ENCODE measurements at places on chromosomes 5 and 9.

DNA sequence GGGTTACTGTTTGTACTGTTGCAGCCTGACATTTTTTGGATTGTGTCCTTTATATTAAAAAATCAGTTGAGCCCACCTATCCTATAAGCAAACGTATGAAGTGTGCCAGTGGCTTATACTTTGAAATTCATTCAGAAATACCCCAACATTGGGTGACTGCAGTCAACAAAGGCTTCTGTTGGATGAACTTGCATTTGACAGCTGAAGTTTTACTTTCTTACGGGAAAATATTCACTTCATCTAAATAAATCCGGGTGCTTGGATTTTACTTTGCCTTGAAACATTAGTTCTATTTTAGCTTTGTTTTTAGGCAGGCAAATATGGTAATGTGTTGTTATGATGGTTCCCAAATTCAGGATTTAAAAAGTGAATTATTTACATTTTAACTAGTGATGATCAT lies 21.7 kb downstream of the EXOSC2 start:
- H3K27ac ChIP-seq = no peak overlapping the region
- no peaks in the 10 kb centered on the region for H3K27me3 ChIP-seq
- H3K4me3 ChIP-seq = peak overlapping the region; percentile 94
- DNase-seq = no peak
- H3K4me1 ChIP-seq = peaks cover 39% of the 10 kb centered on the region
- no peaks in the 10 kb centered on the region for H3K36me3 ChIP-seq

- no peak overlapping the region for H3K27ac ChIP-seq
- DNase-seq = no peak
- no peaks in the 10 kb centered on the region for H3K27me3 ChIP-seq
- H3K4me1 ChIP-seq = no peaks in the 10 kb centered on the region
- H3K36me3 ChIP-seq = no peaks in the 10 kb centered on the region
Observed at GRCh38 chr5:176888865-176889165, 10.3 kb downstream of the HK3 start.

DNA sequence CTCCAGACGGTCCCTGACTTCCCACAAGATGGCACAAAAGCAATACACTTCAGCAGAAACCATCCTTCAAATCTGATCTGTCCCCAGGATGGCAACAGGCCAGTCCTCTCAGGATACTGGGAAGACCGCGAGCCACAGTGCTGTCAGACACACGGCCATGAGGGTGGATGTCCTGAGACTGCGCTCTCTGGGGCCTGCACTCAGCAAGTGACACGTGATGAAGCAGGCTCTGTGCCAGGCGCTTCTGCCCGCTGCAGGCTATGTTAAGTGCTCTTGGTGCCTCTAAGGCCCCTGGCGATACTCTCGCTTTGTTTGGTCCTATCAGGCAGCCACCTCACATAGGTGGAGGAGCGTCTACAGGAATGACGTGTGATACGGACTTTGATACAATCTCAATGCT lies 7.1 kb downstream of the BRD9 start:
- H3K4me3 ChIP-seq = no peak overlapping the region
- no peaks in the 10 kb centered on the region for H3K27me3 ChIP-seq
- peaks cover 94% of the 10 kb centered on the region for H3K36me3 ChIP-seq
- DNase-seq = no peak
- no peaks in the 10 kb centered on the region for H3K4me1 ChIP-seq

- no peaks in the 10 kb centered on the region for H3K36me3 ChIP-seq
- H3K4me1 ChIP-seq = peaks cover 17% of the 10 kb centered on the region
- H3K27me3 ChIP-seq = peaks cover 100% of the 10 kb centered on the region
- H3K4me3 ChIP-seq = no peak overlapping the region
- H3K27ac ChIP-seq = no peak overlapping the region
Observed at GRCh38 chr5:93604644-93605515, 21.9 kb downstream of the NR2F1 start.

DNA sequence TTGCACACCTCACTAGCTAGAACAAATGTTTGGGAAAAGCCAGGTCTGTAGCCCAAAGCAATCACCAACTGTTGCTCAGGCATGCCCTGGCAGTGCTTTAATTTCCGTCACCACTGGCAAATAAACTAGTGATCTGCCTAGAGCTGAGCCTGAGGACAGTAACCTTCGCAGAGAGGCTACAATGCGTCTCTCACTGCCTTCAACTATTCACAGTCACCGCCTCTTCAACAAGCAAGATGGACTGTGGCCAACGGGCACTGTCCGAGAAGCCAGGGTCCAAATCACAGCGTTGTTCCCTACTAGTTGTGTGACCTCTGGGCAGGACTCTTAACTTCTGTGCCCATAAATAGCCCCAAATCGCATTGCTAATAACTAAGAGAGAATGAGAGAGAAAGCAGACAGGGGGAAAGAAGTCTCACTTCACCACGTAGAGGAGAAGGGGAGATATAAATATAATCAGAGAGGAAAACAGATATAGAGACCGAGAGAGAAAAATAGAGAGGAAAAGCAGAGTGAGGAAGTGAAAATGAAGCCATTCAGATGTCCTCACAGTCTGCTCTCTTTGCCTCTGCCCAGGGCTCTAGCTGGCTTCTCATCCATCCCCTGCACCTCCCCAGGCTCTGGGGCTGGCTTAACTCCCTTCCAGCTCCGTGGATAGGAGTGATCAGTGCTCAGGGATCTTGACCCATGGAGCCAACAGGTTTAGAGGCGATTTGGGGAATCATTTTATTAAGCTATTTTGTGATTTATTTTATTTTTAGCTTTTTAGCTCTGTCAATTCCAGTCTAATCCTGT lies 157.9 kb downstream of the ZDHHC21 start:
- no peaks in the 10 kb centered on the region for H3K27me3 ChIP-seq
- no peak overlapping the region for H3K27ac ChIP-seq
- H3K36me3 ChIP-seq = no peaks in the 10 kb centered on the region
- no peak for DNase-seq

DNA sequence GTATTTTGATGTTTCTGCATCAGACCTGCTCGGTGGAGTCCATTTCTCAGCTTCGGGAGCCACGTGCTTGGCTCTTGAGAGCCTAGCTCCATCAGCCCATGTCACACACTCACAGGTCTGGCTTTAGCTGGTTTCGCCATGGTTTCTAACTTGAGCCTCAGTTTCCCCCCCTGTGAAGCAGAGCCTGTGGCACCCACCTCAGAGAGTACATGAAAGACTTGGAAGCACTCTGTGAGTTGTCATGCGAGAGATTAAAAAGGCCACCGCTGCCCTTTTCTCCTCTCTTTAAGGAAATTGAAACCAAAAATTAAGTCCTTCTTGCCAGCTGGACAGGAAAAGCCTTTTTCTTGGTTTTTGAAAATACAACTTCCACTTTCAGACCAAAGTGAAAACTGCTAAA lies 8.8 kb downstream of the TENT4A start:
- no peaks in the 10 kb centered on the region for H3K27me3 ChIP-seq
- H3K27ac ChIP-seq = no peak overlapping the region
- DNase-seq = peak; percentile 28
- peaks cover 6% of the 10 kb centered on the region for H3K36me3 ChIP-seq
- peak overlapping the region; percentile 24 for H3K4me3 ChIP-seq

GRCh38 chr9:32782476-32783167 lies 718 bp upstream of the TMEM215 start:
- peaks cover 48% of the 10 kb centered on the region for H3K27me3 ChIP-seq
- H3K36me3 ChIP-seq = no peaks in the 10 kb centered on the region
- no peak for DNase-seq
- H3K4me3 ChIP-seq = peak overlapping the region; percentile 15
- H3K4me1 ChIP-seq = peaks cover 6% of the 10 kb centered on the region

- H3K4me1 ChIP-seq = peaks cover 13% of the 10 kb centered on the region
- H3K4me3 ChIP-seq = no peak overlapping the region
- H3K36me3 ChIP-seq = no peaks in the 10 kb centered on the region
- no peak for DNase-seq
Observed at GRCh38 chr9:126919193-126919592, 4.6 kb downstream of the RALGPS1 start.
